ENCODE measurements at places on chromosomes 7 and 10.
A peak's percentile ranks its signal among the peaks of the same experiment; 100 is the strongest.

DNA sequence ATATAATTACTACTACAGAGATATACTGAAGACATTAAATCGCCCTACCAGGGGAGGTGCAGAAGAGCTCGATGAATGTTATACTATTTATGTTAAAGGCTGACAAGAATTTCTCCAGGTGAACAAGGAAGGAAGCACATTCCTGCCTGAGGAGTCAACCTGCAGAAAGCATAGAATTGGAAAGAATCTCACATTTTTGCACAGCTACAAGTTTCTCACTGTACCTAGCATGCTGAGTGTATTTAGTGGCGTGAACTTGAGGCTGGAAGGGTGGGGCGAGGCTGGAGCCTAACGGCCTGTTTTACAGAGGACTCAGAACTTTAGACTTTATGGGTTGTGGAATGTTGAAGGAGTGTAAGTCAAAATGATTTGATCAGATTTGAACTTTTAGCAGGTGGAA is 373.6 kb upstream of the LRGUK start:
- DNase-seq, result no peak

DNA sequence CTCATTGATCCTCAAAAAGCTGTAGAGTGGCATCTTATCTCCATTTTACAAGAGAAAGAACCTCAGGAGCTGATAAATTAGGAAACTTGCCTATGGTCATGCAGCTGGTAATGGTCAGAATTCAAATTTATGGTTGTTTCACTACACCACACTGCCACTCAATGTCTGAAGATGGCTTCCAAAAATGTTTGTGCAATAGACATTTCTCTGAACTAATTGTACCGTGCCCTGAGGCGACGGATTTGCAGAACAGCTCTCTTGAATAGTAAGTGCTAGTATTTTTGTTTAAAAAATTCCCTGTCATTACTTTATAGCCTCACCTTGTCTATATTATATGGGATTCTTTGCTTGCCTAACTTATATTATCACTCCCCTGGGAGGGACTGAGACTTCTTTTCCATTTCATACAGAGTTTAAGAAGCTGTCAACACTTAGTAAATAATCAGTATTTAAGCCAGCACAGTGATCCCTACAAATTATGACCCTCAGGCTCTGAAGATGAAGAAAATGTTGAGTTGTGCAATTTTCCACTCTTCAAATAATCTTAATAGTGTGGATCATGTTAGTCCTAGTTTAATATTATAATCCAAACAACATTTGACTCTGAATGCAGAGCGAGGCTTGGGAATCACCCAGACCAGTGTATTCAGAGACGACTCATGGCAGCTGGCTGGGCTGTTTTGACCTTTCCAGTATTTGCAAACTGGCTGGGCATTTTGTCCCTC is 346.6 kb downstream of the PTEN start:
- no peak for DNase-seq

DNA sequence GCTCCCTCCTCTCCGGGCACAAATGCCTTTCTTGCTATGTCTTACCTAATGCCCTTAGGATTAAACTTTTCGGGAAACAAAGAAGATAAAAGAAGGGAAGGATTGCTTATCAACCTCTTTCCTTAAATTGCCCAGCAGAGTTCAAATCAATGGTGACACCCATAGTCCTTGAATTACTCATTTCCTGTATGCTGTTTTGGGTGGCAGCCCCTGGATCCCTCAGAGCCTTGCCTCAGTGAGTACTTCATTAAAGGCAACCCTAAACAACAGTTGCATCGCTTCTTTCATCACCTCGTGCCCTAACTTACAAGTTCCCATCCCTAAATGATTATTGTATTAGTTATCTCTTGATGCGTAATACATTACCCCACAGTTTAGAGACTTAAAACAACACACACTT is 31.6 kb upstream of the WAPL start:
- no peak for DNase-seq

GRCh38 chr7:46566097-46566774 is 645.2 kb upstream of the IGFBP3 start:
- DNase-seq, result no peak

- no peak for DNase-seq
These were observed 8.8 kb upstream of the ZC3HAV1 start for GRCh38 chr7:139118234-139118804.

GRCh38 chr7:67006965-67007364 is 10.3 kb downstream of the TYW1 start:
- no peak for DNase-seq

- DNase-seq, result no peak
These were observed 221.5 kb downstream of the ADAM12 start for GRCh38 chr10:126166797-126167196.

GRCh38 chr7:111129435-111129834 is 38.5 kb downstream of the LRRN3 start:
- DNase-seq, result no peak

DNA sequence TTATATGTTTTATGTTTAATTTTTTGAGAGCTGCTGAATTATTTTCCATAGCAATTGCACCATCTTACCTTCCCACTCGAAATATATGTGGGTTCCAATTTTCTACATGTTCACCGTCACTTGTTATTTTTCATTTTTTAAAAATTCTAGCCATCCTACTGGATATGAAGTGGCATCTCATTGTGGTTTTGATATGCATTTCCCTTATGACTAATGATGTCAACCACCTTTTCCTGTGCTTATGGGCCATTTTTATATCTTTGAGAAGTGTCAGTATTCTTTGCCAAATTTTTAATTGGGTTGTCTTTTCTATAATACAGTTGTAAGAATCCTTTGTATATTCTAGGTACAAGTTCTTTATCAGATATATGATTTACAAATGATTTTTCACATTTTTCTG is 27.8 kb downstream of the NHLRC2 start:
- DNase-seq, result no peak

DNA sequence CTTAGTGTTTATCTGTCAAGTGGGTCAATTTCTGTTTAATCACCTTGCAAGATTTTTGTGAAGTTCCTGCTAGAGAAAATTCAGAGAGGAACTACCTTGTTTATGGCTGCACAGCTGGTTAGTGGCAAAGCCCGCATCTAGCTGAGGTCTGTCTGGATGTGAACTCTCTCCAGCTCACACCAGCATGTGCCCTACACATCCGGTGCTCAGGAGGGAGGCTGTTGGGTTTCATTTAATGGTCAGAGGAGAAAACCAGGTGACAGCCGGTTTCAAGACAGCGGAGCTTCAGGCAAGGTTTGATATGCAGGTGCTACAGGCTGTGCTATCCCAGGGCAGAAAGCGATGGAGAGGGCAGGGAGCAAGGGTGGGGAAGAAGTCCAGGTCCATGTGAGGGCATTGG is 351.1 kb downstream of the ACTR3B start:
- DNase-seq, result no peak

GRCh38 chr10:65128277-65128676 is 1607.1 kb downstream of the REEP3 start:
- DNase-seq, result no peak

DNA sequence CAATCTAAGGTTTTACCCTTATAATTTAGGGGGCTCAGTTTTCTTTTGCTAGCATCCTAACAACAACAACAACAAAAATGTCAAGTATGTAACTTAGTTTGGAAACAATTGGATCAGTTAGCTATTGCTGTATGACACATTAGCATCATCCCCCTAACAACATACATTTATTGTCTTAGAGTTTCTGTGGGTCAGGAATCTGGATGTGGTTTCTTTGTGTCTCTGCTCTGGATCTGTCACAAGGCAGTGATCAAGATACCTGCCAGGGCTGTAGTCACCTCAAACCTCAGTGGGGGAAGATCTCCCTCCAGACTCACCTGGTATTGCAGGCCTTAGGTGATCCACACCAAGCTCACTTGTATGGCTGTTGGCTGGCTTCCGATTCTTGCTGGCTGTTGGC is 18.3 kb downstream of the CREB5 start:
- DNase-seq, result no peak

GRCh38 chr7:111137296-111138192 is 46.6 kb downstream of the LRRN3 start:
- no peak for DNase-seq

DNA sequence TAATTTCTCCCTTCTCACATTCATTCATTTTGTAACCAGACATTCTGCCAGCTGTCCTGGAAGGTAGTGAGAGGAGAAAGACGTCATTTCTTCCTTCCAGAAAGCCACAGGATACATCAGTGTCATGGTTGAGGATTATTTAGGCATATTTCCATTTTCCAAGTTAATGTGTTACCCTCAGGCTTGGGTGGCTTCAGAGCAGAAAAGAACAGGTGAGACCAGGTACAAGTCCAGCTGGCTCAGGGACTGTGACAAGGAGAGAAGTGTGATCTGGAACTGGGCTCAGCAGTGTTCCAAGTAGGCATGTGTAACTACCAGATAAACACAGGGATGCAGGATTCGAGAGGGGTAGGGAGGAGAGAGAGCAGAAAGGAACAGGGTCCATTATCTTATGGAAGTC is 386.9 kb downstream of the GALNT17 start:
- no peak for DNase-seq

- no peak for DNase-seq
These were observed 63.1 kb downstream of the CARD11 start for GRCh38 chr7:2980401-2981102.

GRCh38 chr7:157412021-157412443 is 75.2 kb downstream of the DNAJB6 start:
- no peak for DNase-seq

DNA sequence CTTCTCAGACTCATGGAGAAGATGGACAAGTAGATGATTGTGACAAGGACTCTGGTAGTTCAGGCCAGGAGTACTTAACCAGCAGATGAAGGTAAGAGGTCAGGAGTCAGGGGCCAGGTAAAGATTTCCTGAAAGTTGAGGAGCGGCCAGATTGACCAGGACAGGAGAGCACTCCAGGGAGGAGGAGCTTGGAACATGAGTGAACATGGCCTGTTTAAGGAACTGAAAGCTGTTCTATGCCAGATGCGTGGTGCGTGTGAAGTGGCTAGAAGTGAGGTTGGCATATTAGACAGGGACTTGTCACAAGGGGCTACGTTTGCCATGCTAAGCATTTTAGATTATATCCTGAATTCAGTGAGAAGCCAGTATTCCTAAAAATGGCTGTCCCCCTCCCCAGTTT is 157.2 kb downstream of the WNT2 start:
- DNase-seq, result no peak

- peak; percentile 11 for DNase-seq
These were observed 907 bp upstream of the IFRD1 start for GRCh38 chr7:112449353-112449752.

DNA sequence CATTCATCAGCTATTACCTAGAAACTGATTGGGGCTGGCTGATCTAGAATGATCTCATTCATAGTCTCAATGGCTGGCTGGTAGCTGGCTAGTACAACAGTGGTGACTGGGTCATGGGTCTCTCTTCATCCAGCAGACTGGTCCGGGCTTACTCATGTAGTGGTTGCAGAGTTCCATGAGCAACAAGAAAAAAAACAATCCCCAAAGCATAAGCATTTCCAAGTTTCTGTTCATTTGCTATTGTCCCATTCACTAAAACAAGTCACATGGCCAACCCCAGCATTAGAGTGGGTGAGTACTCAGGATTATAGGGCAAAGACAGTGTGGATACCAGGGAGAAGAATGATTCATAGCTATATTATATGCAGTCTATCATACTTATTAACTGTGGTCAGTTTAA is 85.2 kb upstream of the SEMA3C start:
- no peak for DNase-seq
